ENCODE measurements at places on chromosomes 12 and 14.
A peak's percentile ranks its signal among the peaks of the same experiment; 100 is the strongest.

GRCh38 chr14:98185036-98185435 is 1087.0 kb downstream of the BCL11B start:
- no peak for DNase-seq

- no peak for DNase-seq
These were observed 2.1 kb downstream of the SRSF9 start for GRCh38 chr12:120467439-120467838.

- no peak for DNase-seq
These were observed 74.1 kb downstream of the CACNA1C start for GRCh38 chr12:2126676-2127406.

- DNase-seq = no peak
These were observed 20.5 kb downstream of the TTC7B start for GRCh38 chr14:90795744-90796143.

GRCh38 chr14:73468828-73469375 is 10.6 kb upstream of the NUMB start:
- no peak for DNase-seq

GRCh38 chr14:80787876-80788275 is 153.7 kb downstream of the CEP128 start:
- DNase-seq = no peak

DNA sequence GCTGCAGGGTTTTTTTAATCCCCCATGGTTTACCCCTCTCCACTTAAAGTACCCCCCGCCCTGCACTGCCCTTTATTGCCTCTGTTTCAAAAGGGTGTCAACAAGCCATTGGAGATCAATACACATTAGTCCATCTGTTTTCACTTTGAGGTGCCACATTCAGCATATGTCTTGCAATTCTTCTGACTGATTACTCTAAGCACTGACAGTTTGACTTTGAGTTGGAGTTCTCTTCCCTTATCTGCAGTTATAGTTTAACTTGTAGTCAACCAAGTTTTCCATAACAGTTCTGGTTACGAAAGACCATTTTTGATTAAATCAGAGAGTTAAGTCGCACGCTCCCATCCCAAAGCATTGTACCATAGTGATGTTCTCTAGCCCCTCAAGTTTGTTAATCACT is 260.8 kb upstream of the TBX3 start:
- DNase-seq = no peak

- DNase-seq = peak; percentile 36
These were observed 8.1 kb upstream of the RABGGTA start for GRCh38 chr14:24279301-24280186.

- no peak for DNase-seq
These were observed 42.3 kb downstream of the BRAP start for GRCh38 chr12:111643427-111643826.

DNA sequence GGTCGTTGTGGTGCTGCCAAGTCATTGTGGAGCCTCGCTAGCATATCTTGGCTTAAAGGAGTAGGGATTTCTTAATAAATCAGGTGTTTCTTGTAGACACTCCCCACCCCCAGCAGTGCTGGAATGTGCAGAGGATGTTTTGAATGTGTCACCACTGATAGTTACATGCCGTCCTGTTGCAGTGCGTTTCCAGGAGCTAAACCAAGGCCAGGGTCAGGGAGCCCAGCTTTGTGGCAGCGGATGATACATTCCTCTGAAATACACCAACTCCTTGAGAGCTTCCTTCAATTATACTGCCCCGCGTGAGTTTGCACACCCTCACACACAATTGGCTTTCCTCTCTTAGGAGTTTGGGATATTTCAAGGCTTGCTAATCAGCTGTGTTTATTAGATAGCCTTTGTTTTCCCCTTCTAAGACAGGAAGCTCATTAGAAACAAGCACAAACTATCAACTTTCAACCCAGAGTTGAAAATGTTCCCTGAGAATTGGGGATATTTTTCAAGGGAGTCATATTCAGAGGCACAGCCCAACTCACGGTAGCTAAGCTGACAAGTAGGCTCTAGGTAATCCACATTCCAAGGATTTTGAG is 154.9 kb downstream of the C12orf75 start:
- no peak for DNase-seq

- no peak for DNase-seq
These were observed 18.8 kb upstream of the MAGOHB start for GRCh38 chr12:10632226-10632625.

GRCh38 chr14:45785240-45785639 is 532.2 kb upstream of the MIS18BP1 start:
- DNase-seq = no peak

DNA sequence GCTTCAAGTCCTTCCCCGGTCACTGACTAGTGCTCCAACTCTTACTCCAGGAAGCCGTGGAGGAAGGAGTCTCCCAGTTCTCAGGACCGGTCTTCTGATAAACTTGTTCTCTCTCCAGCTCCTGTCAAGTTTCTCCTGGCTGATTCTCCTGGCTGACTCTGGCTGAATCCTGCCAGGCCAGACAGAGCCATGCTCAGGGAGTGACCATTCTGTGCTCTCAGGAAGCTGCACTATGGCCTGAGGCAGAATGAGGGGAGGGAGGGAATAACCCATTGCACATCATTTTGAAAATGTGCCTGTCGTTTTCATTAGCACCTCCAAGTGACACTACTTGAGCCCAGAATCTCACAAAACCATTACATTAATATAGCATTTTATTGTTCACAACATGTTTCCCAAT is 80.8 kb downstream of the IFNG start:
- no peak for DNase-seq

DNA sequence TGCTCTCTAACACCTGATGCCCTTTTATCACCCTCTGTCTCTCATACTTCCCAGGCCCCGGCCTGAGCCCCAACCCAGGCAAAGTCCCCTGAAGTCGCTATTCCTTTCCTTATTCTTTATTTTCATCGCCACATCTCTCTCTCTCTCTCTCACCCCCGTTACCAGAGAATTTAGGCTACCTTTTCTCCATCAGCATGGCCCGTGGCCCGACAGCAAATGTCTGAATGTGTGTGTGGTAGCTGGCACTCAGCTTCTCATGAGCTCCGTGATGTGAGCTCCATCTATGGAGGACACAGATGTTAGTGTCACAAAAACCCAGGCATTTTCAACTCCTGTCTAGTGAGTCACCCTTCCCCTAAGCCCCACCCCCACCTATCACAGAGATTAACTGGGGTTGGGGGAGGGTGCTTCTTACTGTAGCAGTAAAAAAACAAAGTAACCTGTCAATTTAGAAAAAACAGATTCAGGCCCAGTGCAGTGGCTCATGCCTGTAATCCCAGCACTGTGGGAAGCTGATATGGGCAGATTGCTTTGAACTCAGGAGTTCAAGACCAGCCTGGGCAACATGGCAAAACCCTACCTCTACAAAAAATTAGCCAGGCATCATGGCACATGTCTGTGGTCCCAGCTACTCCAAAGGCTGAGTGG is 53.8 kb downstream of the VCPKMT start:
- DNase-seq = no peak

DNA sequence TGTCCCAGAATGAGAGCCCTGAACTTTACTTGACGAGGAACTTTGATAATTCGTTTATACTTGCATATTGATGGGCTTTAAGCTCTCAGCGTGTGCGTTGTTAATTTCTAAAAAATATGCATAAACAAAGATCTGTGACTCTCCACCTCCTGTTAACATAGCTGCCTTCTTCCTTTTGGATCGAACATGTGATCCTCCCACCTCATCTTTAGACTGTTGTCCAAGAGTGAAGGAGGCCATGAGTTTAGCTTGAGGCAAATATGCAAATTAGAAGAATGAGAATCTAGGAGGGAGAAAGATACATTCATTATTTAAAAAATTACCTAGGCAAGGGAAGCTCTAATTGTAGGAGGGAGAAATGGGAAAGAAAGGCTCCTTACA is 617 bp downstream of the TTC8 start:
- no peak for DNase-seq

- DNase-seq = no peak
These were observed 24.9 kb downstream of the RIN3 start for GRCh38 chr14:92538412-92538985.

DNA sequence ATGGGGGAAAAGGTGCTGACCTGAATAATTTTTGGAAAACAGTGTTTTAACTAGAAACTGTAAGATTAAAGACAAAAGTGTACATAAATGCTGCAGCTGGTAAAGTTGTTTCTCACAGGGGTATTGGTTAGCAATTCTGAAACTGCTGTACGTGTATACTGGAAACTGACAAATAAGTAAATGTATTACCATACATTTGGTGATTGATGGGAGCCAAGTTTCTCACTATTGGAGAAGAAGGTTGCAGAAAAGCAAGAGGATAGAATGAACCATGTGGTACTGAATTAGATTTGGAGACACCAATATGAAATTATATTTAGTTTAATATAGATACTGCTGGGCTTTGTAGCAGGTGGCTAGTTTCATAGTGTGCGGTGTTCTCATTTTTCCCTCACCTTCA is 19.6 kb upstream of the FBXO33 start:
- DNase-seq = no peak

DNA sequence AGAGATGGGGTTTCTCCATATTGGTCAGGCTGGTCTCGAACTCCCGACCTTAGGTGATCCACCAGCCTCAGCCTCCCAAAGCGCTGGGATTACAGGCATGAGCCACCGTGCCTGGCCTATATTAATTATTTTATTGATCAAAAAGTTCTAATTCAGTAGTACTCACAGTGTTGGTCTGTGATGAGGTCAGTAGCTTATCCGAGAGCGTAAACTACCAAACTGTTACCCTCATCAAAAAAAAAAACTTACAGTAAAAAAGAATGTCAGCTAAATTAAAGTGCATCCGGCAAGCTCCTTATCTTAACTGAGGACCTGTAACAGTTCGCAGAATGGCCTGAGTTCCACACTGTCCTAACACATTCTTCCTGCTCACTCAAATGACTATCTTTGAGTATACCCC is 228.2 kb downstream of the SOX5 start:
- DNase-seq = no peak

- no peak for DNase-seq
These were observed 1.4 kb upstream of the ARHGDIB start for GRCh38 chr12:14962797-14963196.

- DNase-seq = peak; percentile 65
These were observed 1.2 kb upstream of the GAPDH start for GRCh38 chr12:6532927-6533652.

DNA sequence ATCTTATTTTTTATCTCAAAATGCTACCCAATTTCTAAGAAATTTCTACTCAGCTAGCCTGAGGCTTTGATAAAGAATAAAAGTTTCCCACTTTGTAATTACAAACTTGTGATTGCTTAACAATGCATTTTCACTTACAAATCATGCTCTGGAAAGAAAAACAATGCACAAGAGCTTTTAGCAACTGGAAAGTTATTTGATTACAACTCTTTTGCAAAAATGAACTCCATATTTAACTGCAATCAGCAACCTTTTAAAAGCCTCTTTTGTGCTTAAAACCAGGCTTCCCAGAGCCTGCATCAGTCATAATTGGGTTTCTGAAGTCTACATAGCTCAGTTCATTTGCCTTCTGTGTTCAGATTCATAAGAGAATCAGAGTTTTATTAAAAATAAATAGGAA is 395.2 kb downstream of the PAWR start:
- no peak for DNase-seq

- no peak for DNase-seq
These were observed 138.1 kb upstream of the C14orf180 start for GRCh38 chr14:104441275-104442106.

GRCh38 chr12:124766727-124767065 is 97.0 kb downstream of the SCARB1 start:
- no peak for DNase-seq
